Activated CD4-positive, CD25-positive, alpha-beta regulatory T cell (primary cell): ENCODE measurements at places on chromosomes 7 and 10.

DNA sequence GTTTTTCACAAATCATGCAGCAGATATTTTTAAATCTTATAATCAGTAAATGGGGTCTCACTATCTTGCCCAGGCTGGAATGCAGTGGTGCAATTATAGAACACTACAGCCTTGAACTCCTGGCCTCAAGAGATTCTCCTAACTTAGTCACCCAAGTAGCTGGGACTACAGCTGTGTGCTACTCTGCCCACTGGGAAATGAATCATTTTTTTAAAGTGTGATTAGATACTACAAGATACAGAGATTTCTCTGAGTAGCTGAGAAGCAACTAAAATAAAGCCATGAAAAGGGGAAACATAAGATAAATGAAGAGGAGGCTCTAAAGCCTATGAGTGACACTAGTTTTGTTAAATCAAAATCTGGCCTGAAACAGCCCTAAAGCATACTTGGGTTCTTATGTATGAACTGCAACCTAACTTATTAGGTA is 119.7 kb downstream of the JMJD1C start:
- no peak for DNase-seq

DNA sequence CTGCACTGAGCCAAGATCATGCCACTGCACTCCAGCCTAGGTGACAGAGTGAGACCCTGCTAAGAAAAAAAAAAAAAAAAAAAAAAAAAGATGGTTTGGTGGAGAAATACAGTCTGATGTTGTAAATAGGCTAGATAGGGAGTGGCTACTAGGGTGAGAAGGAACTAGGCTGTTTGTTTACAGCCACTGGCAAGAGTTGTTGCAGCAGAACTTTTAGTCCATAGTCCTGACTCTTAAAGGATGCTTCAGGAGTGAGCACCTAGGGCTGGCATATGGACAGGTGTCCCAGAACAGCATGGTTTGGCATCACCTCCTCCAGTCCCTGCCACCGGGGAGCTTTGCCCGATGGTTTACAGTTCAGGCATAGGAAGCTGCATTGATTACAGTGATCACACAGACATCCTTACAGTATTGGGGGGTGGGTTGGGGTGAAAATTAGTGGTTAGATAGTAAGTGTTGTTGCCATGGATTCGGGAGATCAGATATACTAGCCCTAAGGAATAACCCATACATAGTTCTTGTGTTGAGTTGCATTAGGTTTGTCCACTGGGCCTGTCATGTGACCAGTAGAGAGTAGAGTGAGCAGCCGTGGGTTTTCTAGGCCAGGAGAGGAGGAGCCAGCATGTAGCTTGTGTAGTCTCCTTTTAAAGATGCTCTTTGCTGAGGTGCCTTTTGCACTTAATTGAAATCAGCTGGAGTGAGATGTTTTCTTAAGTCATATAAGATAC is 35.9 kb downstream of the ZRANB1 start:
- DNase-seq, result no peak

GRCh38 chr10:62170732-62171131 is 97.9 kb downstream of the RTKN2 start:
- no peak for DNase-seq

DNA sequence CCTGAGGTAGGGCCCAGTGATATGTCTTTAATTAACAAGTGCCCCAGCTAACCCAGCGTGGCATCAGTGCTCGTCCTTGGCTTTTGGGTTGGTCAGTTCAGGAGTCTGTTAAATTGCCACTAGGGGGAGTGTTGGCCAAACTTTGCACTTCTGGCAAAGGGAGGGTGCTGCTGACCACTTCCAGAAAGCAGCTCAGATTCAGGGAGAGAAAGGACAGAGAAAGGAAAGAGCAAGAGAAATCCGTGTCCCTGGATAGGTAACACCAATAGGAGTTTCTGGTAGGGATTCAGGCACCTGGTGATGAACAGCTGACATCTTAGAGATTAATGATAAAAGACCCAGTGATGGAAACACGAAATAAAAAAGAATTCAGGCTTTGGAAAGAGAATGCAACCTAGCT is 243.1 kb upstream of the AOAH start:
- DNase-seq, result no peak

DNA sequence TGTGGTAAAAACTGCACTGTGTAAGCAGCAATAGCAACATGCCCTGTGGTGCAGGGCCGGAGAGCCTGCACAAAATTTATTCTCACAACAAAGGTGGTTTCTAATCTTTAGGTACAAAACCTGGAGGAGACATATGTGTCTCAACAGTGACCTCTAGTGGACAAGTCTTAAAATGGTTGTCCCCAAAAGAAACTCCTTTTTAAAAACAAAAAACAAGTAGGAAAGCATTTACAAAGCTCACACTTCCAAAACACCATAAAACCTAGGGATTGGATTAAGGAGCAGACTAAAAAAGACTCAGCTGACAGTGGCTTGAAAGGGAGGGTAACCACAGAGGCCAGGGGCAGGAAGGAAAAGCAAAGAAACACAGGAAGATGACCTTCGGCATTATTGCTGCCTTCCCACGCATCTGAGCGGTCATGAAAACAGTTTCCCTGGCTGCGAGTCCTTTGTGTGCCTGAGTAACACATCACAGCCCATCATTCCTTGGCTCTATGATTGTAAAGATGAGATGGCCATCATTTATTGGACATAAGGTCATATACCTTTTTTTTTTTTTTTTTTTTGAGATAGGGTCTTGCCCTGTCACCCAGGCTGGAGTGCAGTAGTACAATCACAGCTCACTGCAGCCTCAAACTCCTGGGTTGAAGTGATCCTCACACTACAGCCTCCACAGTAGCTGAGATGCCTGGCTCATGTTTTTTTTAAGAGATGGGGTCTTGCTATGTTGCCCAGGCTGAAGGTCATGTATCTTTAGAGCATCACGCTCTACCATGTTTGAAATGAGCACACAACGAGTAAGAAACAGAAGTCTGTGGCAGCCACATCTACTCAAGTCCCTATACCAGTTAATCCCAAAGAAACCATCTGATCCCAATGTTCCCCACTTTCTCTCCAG is 39.5 kb downstream of the RSU1 start:
- no peak for DNase-seq

- no peak for DNase-seq
Observed at GRCh38 chr10:30081182-30081581, 21.8 kb upstream of the JCAD start.

DNA sequence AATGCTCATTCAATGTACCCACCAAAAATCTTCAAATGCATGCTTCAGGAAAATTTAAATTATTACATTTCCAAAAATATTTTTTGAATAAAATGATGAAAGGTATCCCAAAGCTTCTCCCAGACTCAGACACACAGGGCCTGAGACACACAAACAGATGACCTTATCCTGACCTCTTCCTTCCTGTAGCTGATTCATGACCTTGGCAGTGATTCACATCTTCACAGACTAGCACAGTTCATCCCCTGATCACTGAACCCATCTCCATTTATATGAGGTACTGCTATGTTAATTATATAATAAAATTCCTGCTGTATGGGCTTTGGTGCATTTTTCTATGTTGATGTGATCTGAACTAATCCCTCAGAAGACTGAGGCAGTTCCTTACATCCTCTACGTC is 265.0 kb upstream of the GLI3 start:
- DNase-seq, result no peak

DNA sequence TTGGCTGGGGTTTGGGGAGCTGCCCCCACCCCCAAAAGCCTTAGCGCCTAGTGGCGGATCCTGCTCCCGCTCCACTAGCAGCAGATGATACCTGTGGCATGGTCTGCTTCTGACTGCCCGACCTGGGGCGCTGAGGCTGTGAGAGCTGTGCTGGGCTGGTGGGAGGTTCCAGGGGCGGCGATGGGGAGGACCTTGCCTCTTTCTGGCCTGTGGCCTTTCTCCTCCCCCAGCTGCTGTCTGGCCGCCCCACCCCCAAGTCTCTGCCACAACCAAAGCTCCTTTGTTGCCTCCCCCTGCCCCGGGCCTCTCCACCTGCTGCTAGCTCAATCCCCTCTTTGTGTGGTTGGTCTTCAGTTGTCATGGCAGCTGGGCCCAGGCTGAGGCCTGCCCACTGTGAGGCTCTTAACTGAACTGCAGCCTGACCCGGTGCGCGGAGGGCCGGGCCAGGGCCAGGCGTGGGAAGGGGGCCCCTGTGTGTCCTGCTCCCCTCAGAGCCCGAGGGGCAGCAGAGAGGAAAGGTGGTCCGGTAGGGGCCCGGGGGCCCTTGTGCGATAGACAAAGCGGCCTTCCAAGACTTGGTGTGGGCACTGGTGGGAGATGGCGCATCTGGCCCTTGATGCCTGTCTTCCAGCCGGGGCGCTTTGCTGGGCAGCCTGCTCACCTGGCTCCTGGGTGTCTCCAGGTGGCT is 4.7 kb downstream of the ZNF775 start:
- DNase-seq, result no peak

GRCh38 chr10:108901781-108902618 is 1021.3 kb downstream of the XPNPEP1 start:
- DNase-seq, result no peak

DNA sequence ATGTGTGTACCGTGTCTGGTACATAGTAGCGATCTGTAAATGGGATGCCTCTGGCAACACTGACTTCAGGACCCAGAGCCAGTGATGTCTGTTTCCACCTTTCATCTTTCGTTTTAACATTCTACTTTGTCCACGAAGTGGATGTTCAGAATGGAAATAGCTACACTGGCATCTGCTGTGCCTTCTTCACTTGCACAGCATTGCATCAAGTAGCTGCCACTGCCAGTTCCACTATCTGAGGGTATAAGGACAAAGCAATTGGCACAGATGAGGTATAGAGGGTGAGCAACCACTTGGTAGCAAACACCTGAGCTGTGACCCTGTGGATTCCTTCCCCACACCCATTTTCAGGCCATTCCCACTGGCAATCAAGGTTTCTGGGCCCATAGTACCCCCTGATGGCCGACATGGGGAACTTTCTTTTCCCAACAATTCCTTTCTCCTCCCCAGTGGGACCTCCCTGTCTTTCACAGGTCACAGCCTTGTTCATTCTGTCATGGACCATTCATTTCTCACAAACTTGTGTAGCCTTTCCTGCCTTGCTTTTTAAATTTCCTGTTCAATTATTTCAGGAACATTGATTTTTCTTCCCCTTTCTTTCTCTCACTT is 4.0 kb downstream of the ITGA8 start:
- no peak for DNase-seq

DNA sequence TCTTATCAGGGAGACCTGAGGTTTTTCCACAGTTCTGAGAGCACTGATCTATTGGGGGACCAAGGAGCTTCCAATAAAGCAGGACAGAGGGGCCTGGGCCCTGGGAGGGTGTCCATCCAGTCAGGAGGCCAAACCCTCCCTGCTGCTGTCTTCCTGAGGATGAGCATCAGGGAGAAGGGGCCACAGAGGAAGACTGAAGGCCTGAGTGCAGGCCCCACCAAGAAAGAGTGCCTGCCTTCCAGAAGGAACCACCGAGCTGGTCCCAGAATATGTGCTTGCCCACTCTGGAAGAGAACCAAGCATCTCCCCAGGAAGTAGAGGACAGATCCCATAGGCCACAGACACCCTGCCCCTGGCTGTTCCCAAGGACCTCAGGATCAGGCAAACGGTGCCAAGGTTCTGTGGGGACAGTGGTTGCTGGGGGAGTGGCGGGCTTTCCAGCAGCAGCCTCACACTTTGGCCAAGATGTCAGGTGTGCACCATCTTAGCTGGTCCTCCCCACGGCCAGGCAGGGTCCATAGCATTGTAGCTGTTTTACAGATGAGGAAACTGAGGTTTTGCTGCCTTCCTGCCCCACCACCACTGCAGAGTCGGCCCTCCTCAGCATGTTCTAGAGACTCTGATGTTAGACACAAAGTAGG is 199.4 kb downstream of the GRID1 start:
- no peak for DNase-seq

GRCh38 chr10:1462994-1463633 is 274.2 kb downstream of the ADARB2 start:
- no peak for DNase-seq

GRCh38 chr7:93575555-93576399 is 1.3 kb upstream of the CALCR start:
- DNase-seq, result no peak

DNA sequence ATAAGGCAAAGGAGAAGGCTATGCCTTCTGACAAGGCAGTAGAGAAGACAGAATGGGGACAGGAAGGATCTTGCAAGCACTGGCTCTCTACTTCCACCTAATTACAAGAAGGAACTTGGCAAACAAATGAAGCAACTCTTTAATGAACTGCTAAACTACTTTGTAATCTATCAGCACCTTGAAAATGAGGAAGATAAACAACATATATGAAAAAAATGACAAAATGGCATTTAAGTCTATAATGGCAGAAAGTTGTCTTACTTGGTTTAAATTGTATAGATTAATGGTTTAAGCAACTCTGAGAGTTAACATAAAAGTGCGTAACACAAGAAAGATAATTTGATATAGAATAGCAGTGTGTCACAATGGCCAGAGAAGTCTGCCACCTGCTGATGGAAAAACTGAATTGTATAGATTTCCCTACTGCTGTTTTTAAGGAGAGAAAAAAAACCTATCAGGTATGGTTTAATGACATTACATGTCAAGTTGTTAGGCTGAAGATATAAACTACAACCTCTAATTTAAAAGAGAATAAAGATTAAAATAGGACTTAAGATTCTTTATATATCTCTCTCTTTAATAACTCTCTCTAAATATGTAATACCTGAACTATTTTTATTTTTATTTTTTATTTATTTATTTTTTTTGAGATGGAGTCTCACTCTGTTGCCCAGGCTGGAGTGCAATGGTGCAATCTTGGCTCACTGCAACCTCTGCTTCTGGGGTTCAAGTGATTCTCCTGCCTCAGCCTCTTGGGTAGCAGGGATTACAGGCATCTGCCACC is 11.8 kb downstream of the NT5C3A start:
- no peak for DNase-seq

- no peak for DNase-seq
Observed at GRCh38 chr7:30347226-30348082, 63.1 kb downstream of the ZNRF2 start.

DNA sequence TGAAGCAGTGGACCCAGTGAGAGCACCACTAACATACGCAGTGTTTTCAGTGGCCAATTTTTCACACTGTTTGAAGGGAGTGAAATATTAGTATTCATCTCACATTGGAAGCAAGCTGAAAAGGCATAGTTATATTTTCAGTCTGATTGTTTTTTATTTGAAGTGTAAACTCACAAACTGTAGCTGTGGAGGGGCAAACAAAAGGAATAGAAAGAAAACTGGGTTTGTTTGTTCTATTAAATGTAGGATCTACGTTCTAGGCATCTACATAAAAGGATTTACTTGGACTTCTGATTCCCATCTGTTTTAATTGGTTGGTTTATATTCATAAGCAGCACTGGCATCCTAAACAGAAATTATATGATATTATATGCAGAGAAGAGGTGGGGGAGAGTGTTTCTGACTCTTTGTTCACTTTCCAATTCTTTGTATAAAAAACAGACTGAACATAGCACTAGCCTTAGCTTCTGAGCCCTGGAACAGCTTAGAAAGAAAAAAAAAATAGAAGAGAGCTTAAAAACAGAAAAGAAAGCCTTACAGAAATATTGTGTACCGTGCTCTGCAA is 447.8 kb upstream of the KCND2 start:
- no peak for DNase-seq

- DNase-seq, result no peak
Observed at GRCh38 chr7:33744293-33745075, 160.9 kb upstream of the BMPER start.
